8988T (cell line): ENCODE measurements at places on chromosomes 16 and 17.

- DNase-seq: no peak
Measured at GRCh38 chr17:32741381-32741780, 135.5 kb downstream of the MYO1D start.

- DNase-seq: no peak
Measured at GRCh38 chr17:27386206-27387075, 69.8 kb upstream of the KSR1 start.

- no peak for DNase-seq
Measured at GRCh38 chr16:24758373-24758772, 28.9 kb downstream of the TNRC6A start.

DNA sequence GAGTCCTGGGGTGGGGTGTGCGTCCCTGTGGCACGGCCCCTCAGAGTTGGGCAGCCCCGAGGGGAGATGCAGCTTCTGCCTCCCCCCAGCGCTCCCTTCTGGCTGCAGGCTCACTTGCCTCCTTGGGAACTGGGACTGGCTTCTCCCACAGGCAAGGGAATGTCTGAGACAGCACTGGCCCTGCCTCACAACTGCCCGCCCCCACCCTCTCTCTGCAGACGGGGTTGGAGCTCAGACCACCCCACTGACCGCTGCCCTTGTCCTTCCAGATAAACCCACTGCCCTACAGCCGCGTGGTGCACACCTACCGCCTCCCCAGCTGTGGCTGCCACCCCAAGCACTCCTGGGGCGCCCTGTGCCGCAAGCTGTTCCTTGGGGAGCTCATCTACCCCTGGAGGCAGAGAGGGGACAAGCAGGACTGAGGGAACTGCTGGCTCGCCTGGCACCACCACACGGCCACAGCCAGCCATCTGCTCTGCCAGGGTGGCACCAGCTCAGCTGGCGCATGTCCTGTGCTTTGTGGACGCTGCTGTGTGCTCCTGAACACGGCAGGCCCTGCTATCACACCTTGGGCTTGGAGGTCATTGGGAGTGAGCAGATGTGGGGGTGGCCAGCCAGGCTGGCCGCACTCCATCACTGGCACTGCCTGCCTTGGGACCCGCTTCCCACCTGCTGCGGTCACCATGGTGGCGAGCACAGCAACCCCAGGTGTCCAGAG is 7.1 kb upstream of the RAB40C start:
- DNase-seq: no peak

- no peak for DNase-seq
Measured at GRCh38 chr16:69424935-69425784, 741 bp downstream of the CYB5B start.

DNA sequence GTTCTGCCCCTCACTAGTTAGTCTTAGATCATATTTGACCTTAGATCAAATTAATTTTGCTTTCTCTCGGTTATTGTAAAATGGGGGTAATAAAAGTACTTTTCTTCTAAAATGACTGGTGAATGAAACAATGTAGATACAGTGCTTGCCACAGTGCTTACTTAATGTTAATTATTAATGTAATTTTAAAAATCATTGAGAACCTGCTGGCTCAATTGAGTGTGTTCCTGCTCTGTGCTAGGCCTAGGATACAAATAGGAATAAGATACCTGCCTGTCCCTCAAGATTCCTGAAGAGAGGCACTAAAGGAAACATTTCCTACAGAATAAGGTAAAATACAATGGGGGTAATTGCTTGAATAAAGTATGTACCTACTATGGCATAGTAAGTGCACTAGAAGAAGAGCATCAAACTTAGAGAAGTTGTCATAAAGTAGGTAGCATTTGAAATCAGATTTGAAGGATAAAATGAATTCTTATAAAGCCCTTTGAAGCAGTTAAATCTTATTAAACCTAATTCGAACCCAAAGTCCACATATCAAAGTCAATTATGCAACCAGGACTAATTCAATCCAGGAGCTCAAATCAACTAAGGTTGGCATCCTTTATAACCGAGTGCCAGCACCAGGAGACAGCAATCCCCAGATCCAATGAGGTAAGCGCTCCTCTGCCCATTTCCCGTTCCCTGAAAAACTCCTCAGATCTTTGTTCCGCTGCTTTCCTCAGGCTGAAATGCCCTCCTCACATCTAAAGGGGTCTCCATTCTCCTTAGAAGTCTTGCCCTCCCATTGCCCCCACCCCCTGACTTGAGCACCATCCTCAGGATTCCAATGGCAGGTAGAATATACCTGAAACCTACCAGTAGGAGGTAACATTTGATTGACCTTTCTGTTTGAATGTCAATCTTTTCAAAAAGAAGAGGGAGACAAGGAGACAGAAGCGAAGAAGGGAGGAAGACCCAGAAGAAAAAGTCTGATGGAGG is 2.4 kb upstream of the MED13 start:
- DNase-seq: no peak

DNA sequence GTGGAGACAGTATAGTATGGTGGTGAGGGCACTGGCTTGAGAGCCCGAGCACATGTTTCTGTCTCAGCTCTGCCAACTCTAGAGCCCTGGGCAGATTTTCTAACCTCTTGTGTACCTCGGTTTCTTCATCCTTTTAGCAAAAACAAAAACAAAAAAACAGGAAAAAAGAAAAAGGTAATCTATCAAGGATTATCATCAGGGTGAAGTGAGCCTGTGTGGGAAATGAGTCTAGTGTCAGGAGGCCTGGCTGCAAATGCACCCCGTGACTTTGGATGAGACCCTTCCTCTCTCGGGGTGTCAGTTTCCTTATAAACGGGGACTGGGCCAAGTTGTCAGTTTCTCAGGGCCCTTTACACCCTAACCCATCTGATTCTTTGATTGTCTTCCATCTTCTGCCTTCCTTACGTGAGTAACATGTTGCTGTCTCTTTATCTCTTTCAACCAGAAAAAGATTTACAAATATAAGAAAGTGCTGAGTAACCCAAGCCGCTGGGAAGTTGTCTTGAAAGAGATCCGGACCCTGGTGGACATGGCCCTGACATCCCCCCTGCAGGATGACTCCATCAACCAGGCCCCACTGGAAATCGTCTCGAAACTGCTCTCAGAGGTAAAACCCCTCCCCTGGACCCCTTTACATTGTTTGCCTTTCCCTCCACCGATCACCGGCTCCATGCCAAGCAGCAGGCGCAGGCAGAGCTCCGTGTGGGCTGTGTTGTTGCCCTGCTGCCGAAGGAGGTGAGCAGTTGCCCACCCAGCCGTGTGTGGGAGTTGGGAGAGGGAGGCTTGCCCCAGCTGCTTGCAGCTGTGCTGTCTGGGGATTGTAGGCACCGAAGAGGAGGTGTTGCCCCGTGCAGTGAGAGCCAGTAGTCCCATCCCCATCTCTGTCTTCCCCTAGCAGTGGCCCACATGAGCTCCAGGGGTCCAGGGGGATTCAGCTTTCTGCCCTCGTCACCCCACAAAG is 127.1 kb upstream of the PLCG2 start:
- no peak for DNase-seq
